ENCODE measurements at places on chromosomes 5 and 9.

DNA sequence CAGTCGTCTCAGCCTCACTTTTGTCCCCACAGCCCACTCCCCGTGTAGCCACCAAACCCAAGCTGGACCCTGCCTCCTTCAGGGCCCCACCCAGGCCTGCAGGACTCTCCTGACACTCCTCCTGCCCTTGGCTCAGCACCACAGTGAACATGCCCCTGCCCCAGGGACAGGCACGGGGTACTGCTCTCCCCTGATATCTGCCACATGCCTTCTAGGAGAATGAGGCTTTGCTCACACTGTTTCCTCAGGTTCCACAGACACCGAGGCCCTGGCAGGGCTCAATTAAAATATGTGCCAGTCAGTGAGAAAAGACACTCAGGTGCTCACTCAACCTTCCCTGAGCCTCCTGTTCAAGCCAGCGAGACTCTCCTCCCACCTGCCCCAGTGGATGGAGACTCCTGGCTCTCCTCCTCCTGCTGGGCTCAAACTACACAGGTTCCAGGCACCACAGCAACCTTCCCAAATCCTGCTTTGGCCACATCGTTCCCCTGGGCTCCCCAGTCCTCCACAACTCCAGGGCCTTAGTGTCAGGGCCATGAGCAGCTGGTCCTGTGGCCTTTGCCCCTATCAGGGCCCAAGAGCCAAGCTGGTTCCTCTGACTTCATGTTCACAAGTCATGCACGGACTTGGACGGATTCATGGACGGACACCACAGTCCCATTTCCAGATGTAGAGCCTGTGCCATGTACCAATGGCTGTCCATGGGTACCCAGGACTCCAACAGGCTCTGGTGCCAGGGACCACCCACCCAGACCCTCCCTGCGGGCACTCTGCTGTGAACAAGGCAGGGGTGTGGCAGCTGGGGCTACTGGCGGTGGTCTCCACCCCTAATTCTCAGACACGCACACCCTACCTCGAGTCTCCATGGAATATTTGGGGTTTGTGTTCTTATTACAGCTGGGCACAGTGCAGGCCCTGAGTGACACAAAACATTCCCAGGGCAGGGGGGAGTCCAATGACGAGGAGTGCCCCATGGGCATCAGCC, 36.6 kb downstream of the BICD2 start:
- DNase-seq = no peak

DNA sequence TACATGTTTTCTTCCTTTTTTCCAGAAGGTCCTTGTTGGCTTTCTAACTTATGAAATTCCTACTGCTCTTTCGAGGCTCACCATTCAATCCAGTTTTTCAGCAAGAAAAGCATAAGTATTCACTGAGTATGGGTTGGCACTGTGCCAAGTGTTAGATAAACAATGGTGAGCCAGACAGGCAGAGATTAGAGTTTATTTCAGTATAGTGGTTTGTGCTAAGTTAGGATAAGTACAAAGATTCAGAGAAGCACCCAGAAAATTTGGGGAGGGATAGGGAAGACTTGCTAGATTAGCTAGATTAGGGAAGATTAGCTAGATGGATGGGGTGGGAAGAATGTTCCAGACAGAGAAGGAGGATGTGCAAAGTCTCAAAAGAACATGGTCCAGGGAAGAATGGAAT, 122.9 kb downstream of the OXCT1 start:
- no peak for DNase-seq

DNA sequence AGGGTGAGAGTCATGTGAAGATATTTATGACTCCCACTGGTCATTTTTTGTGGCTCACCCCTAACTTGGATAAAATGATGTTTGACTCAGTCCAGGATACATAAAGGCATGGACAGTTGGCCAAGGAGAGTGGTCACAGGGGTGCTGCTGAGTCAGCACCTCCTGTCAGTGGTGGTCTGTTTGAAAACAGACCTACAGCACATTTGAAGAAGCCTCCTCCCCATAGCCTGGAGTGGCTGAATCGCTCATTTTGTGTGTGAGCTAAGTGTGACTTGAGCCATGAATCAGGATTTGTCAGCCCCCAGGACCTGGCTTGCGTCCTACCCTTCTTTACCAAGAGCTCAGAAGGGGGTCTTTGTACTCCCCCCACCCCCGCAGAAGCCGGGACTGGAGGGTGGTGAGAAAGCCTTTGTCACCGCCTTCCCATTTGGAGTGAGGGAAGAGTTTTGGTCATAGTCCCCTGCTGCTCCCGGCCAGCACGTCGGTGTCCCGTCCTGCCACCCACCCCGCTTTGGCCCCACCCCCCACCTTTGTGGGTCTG, 35.6 kb downstream of the TRIO start:
- DNase-seq = no peak

DNA sequence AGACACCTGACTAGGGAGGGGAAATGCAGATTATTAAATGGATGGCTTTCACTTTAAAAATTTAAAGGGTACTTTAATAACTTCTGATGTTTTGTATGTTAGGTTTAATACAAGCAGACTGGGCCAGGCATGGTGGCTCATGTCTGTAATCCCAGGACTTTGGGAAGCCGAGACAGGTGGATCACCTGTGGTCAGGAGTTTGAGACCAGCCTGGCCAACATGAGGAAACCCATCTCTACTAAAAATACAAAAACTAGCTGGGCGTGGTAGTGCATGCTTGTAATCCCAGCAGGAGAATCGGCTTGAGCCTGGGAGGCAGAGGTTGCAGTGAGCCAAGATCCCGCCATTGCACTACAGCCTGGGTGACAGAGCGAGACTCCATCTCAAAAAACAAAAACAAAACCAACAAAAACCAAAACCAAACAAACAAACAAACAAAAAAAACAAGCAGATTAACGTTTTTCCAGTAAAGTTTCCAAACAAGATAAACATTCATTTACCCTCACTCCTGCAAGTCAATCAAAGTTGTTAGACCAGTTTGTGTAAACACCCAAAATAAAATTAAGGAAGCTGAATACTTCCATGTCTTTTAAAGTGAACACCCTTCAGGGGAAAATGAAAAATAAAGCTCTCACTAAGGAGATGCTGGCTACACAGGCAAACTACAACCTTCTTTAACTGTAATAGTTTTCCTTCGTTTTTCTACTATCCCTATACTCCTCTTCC, 14.1 kb downstream of the ETF1 start:
- DNase-seq = no peak

GRCh38 chr5:178131446-178131996, 707 bp downstream of the RMND5B start:
- no peak for DNase-seq

DNA sequence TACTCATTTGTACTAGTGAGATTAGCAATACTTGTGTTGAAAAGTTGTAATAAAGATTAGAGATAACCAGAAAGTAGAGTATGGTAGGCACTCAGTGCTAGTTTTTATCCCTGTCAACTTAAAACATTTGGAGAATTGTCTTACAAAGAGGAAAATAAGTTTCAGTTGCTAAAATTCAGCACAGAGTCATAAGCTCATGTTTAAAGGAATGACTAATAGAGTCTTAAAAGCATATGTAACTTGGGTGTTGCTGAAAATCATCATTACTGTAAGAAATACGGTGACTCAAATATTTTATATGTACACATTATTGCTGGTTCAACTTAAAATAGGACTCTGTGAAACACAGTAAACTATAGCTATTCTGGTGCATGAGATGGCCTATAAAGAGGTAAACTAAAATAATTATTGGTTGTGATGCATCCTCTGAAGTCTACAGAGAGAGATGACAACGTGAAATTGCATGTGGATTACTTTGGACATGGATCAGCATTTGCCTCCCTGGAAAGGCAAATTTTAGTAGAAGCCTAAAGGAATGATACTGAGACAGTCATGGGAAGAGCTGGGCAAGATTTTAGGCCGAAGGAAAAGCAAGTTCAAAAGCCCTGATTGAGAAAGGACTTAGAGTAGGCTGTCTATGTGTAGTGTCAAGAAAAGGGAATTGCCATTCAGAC, 34.6 kb downstream of the SGCD start:
- DNase-seq = no peak
